ENCODE measurements at places on chromosomes 12 and 14.

GRCh38 chr12:53950437-53950773, 4.3 kb upstream of the HOXC12 start:
- H3K4me1 ChIP-seq: no peaks in the 10 kb centered on the region
- DNase-seq: no peak
- H3K27ac ChIP-seq: no peak overlapping the region
- no peak overlapping the region for H3K4me3 ChIP-seq
- H3K36me3 ChIP-seq: no peaks in the 10 kb centered on the region

- H3K4me3 ChIP-seq: peak overlapping the region; percentile 97
- peaks cover 5% of the 10 kb centered on the region for H3K4me1 ChIP-seq
- H3K27me3 ChIP-seq: no peaks in the 10 kb centered on the region
- DNase-seq: no peak
- no peaks in the 10 kb centered on the region for H3K36me3 ChIP-seq
- peak overlapping the region; percentile 91 for H3K27ac ChIP-seq
Observed at GRCh38 chr14:73057944-73058223, 450 bp upstream of the RBM25 start.

DNA sequence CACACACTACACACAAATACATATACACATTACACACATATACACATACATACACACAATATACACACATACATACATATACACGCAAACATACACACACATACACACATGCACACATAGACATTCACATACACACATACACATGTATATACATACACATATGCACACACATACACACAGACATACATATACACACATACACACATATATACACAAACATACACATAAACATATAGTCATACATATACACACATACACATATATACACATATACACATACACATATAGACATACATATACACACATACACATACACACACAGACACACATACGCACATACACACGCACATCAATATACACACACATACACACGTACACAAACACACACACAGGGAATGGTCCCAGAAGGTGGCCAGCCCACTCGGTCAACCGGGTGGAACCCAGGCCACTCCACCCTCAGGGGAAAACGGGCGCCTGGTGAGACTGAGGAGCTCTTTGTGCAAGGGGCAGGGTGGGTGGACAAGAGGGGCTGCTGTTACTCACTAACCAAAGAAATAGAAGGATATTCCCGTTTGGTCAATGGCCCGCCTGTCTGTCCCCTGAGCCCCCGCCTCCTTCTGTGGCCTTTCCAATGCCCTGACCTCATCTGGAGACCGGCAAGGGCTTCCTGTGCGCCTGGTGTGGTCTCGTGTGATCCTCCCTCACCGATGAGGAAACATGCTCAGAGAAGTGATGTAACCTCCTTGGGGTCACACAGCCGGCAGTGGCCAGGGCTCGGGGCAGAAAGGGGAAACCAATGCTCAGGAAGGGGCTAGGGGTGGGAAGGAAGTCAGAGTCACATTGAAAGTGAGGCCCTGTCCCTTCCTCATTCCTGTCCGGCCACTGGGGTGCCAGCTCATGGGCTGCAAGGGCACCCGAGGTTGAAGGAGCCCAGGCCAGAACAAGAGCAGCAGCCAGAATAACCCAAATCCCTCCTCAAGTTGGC, 5.3 kb downstream of the TRPV4 start:
- no peaks in the 10 kb centered on the region for H3K27me3 ChIP-seq
- no peak for DNase-seq
- H3K4me1 ChIP-seq: peaks cover 7% of the 10 kb centered on the region

DNA sequence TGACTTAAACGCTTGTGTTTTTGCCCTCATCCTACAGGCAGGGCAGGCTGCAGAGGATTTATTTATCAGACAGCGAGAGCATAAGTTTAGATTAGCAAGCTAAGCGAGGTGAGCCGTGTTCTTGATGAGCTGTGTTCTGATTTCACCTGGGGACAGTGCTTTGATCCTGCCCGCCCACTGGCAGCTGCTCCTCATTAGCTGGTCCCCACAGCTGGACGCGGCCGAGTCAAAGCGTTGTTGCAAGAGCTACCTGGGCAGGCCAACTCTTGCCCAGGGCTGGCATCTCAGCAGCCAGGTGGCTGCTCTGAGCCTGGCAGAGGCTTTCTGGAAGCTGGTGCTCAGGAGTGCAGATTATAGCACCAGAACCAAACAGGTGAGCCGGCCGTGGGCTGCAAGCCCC, 46.8 kb upstream of the BEGAIN start:
- no peak for DNase-seq
- H3K27me3 ChIP-seq: peaks cover 2% of the 10 kb centered on the region
- H3K4me3 ChIP-seq: no peak overlapping the region
- no peaks in the 10 kb centered on the region for H3K36me3 ChIP-seq

All from small intestine (tissue), 16 donors.